ENCODE measurements at places on chromosomes 16 and 17.
A peak's percentile ranks its signal among the peaks of the same experiment; 100 is the strongest.

GRCh38 chr16:79618692-79619050, 18.1 kb upstream of the MAF start:
- DNase-seq = no peak

DNA sequence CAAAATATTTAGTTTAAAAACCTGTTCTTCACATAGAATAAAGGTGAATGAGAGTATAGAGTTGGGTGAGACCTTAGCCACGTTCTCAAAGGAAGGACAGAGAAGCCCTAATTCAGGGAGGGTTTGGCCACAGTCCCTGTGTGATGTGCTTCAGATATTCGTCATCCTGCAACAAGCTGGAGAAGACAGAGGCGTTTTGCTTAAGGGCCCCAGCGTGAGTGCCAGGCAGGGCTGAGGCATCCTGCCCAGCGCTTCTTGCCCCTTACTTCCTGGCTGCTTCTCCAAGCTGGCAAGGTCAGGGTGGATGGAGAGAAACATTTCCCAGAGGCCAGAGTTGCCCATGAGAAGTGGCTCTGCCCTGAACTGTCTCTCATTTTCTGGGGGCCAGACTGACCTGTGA, 46.9 kb downstream of the AXIN2 start:
- no peak for DNase-seq

DNA sequence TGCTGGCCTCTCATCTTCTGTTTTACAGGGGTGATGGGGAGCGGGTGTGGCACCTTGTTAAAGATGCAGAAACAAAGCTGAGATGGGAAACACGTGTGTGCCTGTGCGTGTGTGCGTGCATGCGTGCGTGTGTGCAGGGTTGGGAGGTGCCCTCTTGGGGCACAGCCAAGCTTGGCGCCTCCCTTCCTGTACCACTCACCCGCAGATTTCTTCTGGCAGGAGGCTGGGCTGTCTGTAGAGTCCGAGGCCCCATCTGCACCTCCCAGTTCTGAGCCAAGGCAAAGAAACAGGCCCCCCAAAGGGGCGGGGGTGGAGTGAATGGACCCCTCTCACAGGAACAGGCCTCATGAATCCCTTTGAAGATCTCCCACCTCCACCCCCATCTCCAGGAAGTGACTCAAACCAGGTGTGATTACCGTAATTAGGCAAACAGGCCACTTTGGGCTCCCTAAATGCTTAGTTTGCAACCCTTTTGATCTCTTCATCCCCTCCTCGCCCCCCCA, 20.9 kb downstream of the TNS4 start:
- DNase-seq = peak; percentile 57

DNA sequence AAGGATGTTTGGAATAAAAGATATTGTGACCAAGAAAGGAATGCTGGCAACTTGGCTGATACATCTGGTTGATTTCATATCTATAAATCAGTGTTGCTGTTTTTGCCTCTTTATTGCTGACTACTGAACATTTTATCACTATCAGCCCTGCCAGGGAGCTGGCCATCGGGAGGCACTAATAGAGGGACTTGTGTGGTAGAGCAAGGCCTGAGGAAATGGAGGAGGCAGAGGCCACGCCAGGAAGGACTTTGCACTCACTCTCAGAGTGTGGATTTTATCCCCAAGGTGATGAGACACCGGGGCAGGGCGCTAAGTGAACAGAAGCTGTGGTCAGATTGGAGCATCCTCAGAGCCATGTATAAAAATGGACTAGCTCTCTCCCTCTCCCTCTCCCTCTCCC, 9.3 kb upstream of the CYB561 start:
- no peak for DNase-seq

GRCh38 chr17:10821054-10821453, 16.8 kb downstream of the PIRT start:
- no peak for DNase-seq

- DNase-seq = no peak
Measured at GRCh38 chr16:89261691-89262563, 44.4 kb downstream of the ZNF778 start.

DNA sequence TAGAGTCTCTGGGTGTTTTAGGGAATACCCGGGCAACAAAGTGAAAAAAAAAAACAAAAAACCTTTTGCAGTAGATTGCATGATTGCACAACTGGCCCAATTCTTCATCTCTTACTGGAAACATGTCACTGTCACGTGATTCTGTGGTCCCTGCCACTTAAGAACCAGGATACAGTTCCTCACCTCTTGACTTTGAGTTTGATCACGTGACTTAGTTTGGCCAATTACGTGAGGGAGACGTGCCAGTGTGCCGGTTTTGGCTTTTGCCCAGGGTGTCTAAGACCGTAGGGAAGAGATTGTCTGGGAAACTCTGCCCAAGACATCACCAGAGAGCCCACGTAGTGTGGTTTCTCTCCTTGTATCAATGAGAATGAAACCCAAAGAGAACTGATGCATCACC, 88.7 kb downstream of the GRIN2A start:
- DNase-seq = no peak

GRCh38 chr17:42025191-42025579, 5.3 kb downstream of the NKIRAS2 start:
- DNase-seq = no peak

DNA sequence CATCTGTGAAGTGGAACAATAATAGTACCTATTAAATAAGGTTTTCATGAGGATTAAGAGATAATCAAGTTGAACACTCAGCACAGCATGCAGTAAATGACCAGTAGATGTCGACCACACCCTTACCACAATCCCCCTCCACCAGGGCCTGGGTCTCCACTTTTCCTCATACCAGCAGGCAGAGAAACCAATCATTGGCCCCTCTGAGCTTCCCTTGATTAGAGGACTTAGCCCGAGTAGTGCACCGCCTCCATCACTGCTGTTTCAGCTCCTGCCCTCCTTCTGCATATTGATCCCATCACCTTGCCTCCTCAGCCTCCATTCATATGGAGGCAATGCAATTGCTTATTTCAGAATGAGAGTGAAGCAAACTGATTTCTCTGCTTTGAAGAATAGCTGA, 96.5 kb upstream of the CDH11 start:
- no peak for DNase-seq

DNA sequence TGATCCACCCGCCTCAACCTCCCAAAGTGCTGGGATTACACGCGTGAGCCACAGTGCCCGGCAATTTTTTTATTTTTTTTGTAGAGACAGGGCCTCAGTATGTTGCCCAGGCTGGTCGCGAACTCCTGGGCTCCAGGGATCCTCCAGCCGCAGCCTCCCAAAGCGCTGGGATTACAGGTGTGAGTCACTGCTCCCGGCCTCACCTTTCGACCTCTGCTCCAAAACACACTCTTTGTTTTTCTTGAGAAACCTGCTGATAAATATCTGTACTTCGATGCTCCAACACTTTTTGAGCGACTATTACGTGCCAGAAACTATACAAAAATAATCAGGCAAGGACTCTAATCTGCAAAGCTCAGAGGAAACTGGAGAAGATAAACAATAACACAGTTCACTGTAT, 1.0 kb downstream of the MED1 start:
- DNase-seq = no peak

DNA sequence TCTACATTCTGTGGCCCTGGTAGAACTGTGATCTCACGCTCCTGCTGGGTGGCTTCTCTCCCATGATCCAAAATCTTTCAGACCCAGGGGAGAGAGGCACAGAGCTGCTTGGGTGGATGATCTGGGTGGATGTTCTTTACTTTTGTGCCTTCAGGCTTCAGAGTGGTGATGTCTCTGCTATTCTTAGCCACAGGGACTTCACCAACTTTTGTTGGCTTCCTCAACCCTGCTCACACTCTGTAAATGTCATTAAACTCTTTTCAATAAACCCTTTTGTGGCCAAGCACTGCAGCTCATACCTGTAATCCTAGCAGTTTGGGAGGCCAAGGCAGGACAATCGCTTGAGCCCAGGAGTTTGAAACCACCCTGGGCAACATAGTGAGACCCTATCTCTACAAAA, 7.6 kb downstream of the CLEC10A start:
- DNase-seq = no peak

DNA sequence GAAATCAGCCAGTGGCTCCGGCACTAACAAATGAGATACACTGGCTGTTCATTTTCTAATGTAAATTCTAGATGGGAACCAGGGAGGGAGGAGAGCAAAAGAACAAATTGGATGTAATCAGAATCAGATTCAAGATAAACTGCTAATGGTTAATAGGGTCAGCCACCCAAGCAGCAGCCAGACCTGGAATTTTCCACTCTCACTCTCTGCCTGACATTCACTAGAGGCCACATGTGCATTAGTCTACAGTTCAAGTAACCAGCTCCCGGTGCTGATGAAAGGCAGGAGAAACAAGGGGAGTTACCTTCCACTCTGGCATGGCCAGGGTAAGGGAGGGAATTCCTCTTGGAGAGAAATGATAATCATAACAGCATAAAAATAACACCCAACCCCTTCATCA, 597.7 kb downstream of the TOX3 start:
- no peak for DNase-seq

DNA sequence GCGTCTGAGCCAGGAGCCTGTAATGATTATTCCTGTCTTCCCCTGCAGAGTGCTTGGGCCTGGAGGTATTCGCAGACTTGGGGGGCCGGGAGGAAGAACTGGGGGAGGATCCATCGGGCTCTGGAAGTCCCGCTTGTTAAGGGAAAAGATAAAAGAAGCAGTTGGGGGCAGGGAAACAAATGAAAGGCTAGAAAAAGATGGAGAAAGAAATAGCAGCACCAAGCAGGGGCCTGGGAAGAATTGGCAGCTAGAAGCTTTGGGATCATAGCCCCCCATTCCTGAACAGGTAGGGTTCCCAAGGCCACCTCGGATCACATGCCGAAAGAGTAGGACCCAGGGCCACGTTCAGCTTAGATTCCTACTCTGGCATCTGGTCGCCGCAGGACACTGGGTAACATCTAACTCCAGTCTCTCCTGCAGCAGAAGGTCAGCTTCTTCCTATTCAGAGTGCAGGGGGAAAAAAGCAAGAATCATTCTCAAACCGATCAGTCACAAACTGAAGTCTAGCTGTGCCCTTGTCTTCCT, 23.6 kb downstream of the ADAM11 start:
- DNase-seq = no peak

GRCh38 chr16:52562770-52563169, 15.8 kb upstream of the TOX3 start:
- no peak for DNase-seq

DNA sequence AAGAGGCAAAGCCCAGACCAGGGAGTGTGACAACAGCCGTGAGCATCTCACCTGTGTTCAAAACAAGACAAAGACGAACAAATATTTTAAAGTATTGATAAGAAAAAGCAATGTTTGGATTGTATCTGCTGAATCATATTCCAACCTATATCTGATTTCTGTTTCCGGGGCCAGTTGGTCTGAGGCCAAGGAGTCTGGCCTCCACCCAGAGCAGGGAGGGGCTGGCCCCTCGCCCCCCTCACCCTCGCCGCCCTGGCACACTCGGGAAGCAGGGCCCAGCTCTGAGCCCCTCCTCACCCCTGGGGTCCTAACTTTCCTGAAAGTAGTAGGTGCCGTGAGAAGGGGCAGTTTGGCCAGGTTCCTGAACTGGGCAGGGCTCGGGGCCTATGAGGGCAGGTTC, 48.0 kb downstream of the ACTG1 start:
- no peak for DNase-seq

- DNase-seq = no peak
Measured at GRCh38 chr17:82772026-82772425, 20.2 kb downstream of the TBCD start.

DNA sequence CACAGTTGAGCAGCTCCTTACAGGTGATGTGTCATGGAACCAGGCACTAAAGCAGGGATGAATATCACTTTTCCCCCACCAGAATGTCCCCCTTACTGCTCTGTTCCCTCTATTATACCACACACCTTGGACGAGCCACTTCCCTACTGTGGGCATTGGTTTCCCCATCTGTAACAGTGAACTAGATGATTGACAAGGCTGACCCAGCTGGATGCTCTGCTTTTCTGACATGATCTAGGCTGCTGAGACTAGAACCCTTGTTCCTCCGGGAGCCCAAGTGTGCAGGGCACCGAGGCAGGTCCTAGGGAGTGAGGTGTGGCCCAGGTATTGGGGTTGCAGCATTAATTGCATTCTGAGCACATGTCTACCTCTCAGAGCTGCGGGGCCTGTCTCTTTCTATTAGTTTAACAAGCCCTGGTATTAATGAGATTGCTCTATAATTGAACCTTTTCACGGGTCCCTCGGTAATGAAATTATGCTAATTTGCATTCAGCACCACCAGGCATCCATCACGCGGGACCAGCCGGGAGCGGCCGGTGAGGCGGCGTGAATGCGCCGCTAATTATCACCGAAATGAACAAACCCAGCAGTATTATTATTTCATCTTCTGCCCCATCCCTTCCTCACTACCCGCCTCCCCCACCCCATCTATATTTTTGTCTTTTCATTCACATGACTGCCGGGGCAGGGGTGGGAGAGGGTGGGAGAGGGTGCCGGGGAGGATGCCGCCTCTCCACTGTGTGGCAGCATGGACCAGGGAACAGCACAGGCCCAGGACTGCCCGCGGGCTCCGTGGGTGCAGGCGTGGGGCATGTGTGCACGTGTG, 121.1 kb downstream of the CYLD start:
- no peak for DNase-seq

- DNase-seq = no peak
Measured at GRCh38 chr17:77696151-77696720, 262.3 kb upstream of the TNRC6C start.
